Activated naive CD4-positive, alpha-beta T cell (primary cell): ENCODE measurements at places on chromosomes 1 and 21.

- no peak for DNase-seq
Observed at GRCh38 chr1:37633040-37633937, 1.4 kb downstream of the RSPO1 start.

GRCh38 chr21:25583370-25584130, 23.7 kb downstream of the MRPL39 start:
- DNase-seq: no peak

DNA sequence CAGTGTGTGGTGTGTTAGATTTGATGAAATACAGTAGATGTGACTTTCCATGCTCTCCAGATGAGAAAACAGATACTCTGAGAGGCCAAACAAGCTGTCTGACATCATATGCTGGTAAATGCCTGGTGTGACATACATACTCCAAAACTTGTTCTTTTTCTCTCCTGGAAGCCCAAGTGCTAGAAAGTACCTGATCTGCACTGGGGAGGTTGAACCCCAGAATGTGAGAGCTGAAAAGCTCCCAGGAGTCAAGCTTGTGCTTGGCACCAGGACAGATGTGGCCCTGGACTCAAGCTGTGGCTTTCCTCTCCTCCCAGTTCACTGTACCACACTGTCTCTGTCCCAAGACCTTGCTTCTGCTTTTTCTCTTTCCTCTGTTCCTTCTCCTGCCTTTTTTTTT, 389.0 kb upstream of the USP24 start:
- no peak for DNase-seq

GRCh38 chr1:53893999-53894636, at the start of gene DIO1:
Gene DIO1, plus strand, starts transcription at chr1:53894187. Its CDS starts 24 bp downstream, at chr1:53894211.
- DNase-seq: no peak

DNA sequence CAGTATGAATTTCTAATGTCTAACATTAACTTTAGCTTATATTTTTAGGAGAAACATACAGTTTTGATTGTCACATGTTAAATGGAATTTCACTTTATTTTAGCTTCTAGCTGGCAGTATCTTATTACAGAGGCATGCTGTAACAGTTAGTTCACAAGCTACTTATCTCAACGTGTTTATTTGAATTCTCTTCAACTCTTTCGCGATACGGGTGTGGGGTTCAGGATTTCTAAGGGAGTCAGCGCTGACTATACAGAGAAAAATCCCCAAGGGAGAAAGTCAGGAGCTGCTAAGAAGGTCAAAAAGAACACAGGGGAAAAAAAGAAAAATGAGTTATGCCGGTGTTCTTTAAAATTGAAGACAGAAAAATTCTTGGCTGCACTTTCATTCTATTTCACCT, 296.2 kb downstream of the VAV3 start:
- DNase-seq: no peak

DNA sequence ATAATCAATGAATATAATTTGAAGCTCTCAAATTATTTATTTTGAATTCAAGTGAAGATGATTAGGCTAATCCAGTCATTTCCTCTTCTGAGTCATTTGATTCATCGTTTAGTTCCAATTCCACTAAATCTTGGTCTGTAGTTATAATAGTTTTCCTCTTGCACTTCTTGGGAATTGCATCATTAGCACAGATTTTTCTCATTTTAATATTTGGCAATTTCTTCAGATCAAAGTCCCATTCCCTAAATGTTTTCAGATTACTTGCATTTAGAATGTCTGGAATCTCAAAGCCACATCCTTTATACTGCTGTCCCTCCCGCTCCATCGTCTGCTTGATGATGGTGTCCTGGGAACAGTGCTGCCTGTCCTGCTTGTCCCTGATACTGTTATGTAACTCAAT, 43.5 kb downstream of the MAST2 start:
- DNase-seq: no peak

GRCh38 chr1:21605964-21606705, 63.0 kb downstream of the RAP1GAP start:
- no peak for DNase-seq

- DNase-seq: no peak
Observed at GRCh38 chr1:39861003-39861402, 22.3 kb downstream of the TRIT1 start.

DNA sequence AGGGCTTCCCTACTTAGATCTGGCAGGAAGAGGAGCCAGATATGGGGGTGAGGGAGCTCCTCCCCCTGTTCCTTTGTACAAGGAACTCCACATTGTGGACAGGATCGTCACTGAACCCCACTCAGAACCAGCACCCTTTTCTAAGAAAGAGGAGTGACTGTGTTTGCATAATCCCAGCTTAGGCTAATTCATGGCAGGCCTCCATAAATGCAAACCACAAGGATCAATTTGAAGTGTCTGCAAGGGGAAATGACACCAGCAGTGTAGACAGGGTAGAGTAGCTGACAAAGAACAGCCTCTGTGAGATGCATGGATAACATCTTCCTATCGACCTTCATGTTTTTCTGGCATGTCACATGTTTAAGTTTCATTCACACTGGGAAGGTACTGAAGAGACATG, 11.7 kb downstream of the MX1 start:
- DNase-seq: no peak

GRCh38 chr1:223492044-223492443, 98.8 kb downstream of the CCDC185 start:
- no peak for DNase-seq

GRCh38 chr1:64031236-64031635, 172.2 kb upstream of the UBE2U start:
- no peak for DNase-seq

- DNase-seq: no peak
Observed at GRCh38 chr1:194473766-194474165, 1287.4 kb upstream of the B3GALT2 start.

- DNase-seq: no peak
Observed at GRCh38 chr1:93155335-93155734, 24.9 kb downstream of the TMED5 start.

DNA sequence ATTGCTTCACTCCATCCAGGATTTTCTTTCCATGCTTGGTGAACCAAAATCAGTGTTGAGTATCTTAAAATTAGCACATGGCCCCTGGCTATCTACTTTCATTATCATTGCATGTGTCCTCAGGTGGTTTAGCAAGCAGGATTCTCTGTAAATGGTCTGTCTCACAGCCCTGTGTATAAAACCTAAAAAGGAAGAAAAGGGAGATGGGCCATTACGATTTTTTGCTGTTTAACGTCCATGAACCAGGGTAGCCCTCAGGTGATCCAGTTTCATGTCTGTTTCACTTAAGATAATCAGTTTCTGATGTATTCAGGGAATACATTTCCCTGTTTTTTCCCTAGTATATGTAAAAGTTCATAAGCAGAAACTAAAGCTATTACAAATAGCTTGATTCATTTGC, 238.2 kb downstream of the NFIA start:
- DNase-seq: no peak

- DNase-seq: no peak
Observed at GRCh38 chr1:6068073-6068472, 22.4 kb downstream of the KCNAB2 start.

DNA sequence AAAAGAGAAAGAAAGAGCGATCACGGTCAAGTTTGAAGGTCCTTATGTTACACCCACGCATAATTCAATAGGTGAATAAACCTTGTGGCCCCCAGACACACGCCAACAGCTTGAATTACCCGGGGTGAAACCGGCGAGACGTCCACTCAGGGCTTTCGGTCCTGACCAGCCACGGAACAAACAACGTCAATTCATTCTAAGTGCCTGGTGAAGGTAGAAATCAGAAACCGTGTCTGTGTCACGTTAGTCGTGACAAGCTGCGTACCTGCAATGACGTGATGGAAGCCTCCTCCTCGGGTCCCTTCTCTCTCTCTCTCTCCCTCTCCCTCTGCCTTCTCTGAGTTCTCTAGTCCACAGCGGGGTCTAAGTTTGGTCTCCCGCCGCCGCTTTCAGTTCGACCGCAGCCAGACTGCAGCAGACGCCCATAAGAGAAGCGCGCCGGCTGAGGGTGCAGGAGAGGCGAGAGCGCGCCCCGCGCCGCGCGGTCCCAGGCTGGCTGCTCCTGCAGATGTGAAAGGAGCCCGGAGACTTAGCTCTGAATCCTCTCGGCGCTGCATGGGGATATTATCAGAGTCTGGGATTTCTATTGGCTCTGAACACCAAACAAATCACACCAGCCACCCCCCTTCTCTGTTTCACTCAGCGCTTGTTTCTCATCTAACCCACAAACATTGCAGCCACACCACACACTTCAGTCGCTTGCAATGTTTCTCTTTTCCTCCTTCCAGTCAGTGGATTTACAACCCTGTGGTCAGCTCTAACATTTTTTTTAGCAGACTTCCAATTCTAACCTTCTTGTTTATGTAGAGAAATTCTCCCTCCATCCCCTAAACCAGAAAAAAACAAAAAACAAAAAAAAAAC, at the start of gene GREM2:
TSS of gene GREM2 (minus strand) at position 537 of the 862 bp plus-strand sequence. CDS start 118,680 bp downstream, outside the sequence.
- no peak for DNase-seq

DNA sequence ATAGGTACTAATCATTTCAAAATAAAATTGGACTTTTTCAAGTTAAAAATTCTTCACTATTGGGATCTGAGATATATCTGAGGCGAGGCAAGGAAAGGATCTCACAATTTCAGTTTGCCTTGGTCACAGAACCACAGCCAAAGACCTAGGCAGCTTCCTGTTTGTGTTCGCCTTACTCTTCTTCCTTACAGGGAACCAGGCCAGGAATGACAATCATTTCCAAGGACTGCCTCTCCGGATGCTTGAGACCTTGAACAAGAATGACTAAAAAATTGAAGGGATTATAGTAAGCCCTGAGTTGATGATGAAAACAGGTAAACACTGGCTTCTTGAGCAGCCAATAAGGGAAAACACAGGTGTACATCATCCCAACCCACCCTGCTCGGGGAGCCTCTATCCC, 35.2 kb upstream of the SERBP1 start:
- DNase-seq: no peak

DNA sequence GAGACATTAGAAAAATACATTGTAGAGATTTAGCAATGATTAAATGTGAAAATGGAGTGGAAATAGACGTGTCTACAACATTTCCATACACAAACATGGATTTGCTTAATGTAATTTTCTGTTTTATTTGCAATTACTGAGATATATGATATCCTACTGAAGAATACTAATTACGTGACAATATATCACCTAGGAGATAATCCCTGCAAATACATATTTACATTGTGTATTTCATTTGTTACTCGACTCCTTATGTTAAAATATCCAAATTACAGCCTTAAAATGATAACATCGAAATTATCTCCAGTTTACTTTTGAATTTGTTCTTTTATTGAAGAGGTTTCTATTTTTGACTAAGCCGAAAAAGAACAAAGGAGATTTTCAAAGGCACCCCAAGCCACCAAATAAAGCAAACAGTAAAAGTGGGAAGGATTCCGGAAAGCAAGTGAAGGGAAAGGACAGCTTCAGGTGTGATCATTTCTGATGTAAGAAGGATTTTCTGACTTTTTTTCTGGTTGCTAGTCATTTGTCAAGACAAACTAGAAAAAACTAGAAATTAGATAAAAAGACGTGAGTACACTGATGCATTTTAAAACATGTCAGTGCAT, 7.9 kb downstream of the LHX4 start:
- DNase-seq: no peak
